Stimulated activated CD4-positive, alpha-beta T cell treated with anti-CD3 and anti-CD28 coated beads, Interleukin-1b, Interleukin-23, amount 100 ng/mL, for 1 hour (primary cell): ENCODE measurements at places on chromosomes 4 and X.

- DNase-seq: no peak
Measured at GRCh38 chr4:73619346-73619745, 890 bp downstream of the RASSF6 start.

DNA sequence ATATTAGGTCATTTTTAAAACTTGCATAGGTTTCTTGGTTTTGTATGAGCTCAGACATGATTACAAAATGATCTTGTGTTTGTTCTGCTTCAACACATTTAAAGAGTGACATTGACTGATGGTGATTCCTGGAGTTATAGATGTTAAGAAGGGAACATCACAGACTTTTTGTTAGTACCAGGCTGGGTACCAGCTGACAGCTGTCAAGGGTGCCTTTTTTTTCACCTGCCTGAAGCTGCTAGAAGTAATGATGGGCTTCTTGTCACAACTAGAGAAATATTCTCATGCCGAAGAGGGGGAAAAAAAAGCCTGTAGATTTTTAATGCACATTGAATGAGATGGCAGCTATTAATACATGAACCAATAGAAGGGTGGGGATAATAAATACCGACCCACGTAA, 226.6 kb upstream of the TRAM1L1 start:
- no peak for DNase-seq

DNA sequence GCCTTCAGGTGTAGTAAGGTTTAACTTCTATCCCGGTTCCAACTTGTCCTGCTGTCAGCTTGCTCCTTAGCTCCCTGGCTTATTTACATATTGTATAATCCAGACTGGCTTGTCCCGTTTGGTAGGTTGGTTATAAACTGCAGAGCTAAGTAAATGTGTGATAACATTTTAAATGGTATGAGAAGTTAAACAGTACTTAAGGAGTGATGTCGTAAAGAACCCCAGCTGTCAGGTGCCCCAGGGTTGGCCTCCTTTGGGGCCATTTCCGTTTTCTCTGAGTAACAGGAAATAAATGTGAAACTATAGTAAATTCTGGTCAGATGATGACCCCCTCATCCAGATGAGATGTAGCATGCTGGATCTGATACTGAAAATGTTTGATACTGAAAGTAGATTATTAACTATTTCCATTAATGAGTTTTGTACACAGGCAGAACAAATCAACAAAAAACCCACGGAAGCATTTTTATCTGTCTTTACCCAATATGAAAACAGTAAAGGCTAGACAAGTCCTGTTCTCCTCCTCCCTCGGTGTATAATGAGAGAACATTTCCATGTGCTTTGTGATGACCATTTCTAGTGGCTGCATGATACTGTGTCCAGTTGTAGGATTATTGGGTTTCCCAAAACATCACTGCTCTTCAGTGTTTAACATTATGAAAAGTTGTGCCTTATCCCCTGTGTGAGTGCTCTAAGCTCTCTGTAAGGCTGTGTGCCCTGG, 22.4 kb downstream of the GAB1 start:
- DNase-seq: no peak

- DNase-seq: no peak
Measured at GRCh38 chrX:143466130-143466529, 51.1 kb downstream of the SPANXN3 start.

GRCh38 chr4:7757501-7758471, 181.9 kb downstream of the AFAP1 start:
- no peak for DNase-seq

- no peak for DNase-seq
Measured at GRCh38 chr4:94595880-94596483, 144.2 kb downstream of the PDLIM5 start.

DNA sequence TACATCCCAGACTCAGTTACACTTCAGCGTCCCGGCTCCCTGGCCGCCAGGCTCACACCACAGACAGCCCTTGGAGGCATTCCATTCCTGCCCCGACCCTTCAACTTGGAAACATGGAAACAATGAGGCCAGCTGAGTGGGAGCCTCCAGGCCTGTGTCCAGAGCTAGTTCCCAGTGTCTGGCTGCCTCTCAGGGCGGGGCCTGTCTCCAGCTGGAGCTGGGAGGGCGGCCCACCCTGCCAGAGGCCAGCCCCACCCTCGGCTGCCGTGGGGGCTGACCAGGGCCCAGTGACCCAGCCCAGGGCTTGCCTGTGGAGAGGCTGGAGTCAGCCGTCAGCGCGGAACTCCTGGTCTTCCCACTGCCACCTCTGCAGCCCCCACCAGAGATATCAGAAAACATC, 37.4 kb upstream of the SPON2 start:
- DNase-seq: no peak

DNA sequence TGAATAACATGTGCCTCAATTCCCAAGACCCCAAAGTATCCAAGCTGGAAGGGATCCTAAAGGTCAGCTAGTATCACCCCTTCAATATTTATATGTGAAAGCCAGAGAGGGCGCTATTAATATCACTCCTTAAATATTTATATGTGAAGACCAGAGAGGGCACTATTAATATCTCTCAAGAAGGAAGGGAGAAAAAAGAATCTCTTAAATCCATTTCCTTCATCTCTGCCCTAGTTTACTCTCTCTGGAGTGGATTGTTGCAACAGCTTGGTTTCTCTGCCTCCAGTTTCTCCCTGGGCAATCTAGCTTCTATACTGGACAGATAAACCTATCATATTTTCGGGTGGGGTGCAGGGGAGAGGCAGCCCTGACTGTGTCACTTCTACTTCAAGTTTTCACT, 31.6 kb upstream of the MSN start:
- no peak for DNase-seq

- DNase-seq: no peak
Measured at GRCh38 chr4:24771241-24771640, 24.1 kb upstream of the SOD3 start.

DNA sequence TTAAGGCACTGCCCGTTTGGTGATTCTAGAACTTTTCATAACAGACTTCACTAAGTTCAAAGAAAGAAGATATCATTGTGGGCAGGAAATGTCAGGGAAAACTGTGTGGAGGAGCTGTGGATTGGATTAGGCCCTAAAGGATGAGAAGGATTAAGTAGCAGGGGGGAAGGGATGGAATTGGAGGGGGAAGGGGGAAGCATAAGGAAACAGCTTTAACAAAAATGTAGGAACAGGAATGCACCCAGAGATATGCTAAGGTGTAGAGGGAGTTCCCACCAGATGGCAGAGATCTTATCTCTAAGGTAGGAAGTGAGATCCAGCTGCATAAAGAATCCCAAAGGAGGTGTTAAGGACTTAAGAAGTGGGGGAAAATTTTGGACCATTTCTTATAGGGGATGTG, 114.5 kb downstream of the LARP7 start:
- DNase-seq: no peak

- no peak for DNase-seq
Measured at GRCh38 chr4:8051644-8052043, 107.0 kb downstream of the ABLIM2 start.

DNA sequence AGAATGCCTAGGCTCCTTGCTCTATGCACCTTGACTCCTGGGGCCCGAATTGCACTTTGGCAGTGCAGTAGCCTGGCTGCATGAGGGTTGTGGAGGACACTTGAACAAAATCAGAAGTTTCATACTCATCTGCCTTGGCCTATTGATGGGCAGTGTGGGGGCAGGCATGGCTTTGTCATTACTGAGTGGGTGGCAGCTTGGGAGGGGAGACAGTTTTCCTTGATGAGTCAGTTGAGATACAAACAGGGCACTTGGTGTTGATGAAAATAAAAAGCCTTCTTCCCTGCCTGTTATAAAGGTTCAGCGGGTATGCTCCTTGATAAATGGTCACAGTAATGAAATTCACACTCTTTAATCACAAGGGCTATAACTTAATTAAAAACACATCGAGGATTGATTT, 126.8 kb upstream of the MAMLD1 start:
- no peak for DNase-seq

DNA sequence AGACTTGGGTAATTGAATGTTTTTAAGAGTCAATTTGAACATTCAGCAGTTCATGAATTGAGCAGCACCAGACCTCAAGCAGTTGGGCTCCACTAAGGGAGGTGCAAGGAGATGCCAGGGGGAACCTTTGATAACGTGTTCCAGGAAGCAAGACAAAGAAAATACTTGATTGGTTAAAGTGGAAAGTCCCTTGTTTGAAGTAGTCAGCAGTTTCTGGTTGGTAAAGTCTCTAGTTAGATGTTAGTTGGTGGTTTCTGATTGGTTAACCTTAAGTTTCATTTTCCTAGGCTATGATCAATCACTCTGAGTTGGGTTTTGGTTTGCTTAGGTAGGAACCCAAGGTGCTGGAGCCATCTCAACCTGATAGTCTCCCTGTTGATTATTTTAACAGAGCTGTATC, 4.0 kb downstream of the HERC6 start:
- DNase-seq: no peak

DNA sequence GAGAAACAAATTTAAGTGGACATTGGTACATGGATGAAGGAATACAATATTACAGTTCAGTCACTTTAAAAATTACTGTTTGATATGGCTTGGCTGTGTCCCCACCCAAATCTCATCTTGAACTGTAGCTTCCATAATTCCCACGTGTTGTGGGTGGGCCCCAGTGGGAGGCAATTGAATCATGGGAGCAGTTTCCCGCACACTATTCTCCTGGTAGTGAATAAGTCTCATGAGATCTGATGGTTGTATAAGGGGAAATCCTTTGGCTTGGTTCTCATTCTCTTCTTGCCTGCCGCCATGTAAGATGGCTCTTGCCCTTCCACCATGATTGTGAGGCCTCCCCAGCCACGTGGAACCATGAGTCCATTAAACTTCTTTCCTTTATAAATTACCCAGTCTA, 804.2 kb upstream of the FRG1 start:
- no peak for DNase-seq

GRCh38 chrX:13283950-13284546, 35.8 kb downstream of the ATXN3L start:
- DNase-seq: no peak

- DNase-seq: no peak
Measured at GRCh38 chr4:29581457-29581856, 1138.7 kb upstream of the PCDH7 start.

- no peak for DNase-seq
Measured at GRCh38 chr4:89067417-89067816, 10.4 kb upstream of the FAM13A start.

DNA sequence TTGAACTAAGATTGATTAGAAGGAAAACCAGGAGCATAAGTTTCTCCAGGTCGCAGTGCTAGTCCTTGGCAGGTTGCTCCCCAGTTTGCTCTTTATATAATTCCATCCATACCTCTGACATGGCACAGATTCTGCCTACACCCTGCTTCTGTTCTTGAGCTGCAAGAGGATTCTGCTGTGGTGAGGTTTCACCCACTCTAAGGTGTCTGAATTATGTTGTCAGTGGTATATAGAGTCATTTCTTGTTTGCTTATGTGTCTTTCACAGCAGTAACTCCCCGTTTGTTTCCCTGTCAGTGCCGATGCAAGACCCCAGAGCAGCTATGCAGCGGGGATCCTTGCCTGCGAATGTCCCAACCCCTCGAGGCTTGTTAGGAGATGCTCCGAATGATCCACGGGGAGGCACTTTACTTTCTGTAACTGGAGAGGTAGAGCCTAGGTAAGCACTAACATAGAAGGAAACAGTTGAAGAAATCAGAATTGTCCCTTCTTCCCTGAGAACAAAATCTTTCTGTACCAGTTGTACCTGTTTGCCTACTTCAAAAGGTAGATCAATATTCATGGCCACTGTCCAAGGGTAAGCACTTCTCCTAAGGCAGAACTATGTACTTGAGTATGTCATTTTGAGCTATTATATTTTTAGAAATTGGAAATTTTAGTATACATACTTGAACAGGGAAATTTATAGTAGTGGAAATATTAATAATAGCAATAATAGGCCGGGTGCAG, 11.2 kb downstream of the CSTF2 start:
- no peak for DNase-seq

DNA sequence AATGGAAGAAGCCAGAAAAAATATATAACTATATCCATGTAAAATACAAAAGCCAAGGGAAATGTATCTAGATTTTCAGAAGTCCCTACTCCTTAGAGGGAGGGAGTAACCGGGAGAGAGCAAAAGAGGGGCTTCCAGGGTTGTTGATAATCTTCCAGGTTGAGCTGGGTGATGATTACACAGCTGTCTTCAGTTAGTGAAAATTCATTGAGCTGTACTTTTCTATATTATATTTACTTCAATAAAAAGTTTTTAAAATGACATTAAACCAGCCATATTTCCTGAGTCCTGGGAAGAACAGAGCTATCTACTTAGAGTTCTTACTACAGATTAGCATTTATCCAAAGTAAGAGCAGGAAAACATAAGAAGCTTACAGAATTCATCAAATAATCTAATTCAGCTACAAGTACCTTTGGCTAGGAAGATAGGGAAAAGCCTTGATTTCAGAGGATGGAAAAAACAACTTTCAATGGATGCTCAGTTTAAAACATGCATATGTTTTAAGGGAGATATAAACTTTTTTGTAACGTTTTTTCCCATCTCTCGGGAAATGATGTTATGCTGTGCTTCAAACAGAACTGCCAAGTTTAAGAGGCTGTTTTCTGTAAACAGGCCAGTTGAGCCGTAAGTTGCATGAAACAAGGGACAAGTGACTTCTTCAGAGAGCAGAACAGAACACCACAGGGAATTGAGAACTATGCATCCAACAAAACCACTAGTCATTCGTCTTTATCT, 204.6 kb downstream of the SCFD2 start:
- no peak for DNase-seq

DNA sequence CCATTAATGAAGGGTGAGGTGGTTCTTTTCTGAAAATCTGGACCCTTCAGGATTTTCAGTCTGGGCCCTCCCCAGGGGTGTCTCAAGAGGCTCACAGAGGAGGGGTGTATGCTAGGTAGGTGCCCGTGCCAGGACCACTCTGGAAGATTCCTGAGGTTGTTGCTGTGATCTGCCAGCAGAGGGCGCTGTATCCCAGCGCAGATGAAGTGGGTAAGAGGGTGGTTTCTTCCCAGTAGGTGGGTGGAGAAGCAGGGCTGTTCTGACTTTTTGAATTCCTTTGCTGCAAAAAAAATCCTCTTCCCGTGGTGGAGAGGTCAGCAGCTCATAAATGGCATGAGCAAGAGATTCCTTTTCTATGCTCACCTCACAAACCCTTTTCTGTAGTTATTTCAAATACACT, 51.1 kb downstream of the SCML1 start:
- no peak for DNase-seq

DNA sequence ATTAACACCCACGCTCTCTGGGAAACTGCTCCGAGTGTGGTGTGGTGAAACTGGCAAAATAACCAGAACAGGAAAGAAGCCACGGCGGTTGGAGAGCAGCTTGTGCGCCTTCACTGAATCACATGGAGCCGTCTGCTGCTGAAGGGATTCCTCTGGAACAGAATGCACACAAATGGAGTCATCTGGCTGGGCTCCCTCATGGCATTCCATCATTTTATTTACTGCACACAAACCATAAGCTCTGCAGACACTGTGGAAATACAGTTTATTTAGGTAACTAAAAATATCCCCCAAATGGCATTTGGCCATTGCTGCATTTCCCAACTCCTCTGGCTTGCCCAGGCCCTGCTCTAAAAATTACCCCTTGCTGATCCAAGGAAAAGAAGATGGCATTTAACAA, 187.0 kb upstream of the S100G start:
- DNase-seq: no peak

DNA sequence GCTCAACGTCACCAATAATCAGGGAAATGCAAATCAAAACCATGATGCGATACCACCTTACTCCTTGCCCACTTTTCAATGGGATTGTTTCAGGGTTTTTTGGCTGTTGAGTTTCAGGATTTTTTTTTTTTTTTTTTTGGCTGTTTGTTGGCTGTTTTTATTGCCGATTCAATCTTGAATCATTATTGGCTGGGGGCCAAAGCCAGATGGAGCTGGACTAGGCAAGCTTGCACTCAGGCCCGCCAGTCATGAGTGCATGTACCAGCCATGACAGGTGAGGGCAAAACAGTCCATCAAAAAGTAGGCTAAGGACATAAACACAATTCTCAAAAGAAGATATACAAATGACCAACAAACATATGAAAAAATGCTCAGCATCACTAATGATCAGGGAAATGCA, 13.3 kb downstream of the YIPF7 start:
- DNase-seq: no peak
